ENCODE measurements at places on chromosomes 3 and 15.

GRCh38 chr3:115635406-115635805, 12.1 kb downstream of the GAP43 start:
- DNase-seq: no peak

DNA sequence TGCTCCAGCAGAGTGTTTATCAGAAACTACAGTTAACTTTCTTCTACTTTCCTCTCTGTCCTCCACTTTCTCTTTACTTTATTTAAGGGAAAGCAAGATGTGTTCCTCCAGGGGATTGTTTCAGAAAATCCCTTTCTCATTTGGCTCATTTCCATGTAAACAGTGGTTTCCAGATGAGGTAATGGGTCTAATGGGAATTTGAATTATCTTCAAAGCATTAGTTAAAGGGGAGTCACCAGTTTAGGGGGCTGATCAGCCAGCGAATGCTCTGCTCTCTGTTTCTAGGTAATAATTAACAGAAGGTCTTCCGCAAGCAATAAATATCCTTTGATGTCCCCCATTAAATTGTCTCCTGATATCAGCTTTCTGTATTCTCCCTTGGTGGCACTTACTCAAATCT, 30.4 kb upstream of the ZNF639 start:
- DNase-seq: no peak

GRCh38 chr3:117632191-117632590, 922.6 kb downstream of the TUSC7 start:
- no peak for DNase-seq

DNA sequence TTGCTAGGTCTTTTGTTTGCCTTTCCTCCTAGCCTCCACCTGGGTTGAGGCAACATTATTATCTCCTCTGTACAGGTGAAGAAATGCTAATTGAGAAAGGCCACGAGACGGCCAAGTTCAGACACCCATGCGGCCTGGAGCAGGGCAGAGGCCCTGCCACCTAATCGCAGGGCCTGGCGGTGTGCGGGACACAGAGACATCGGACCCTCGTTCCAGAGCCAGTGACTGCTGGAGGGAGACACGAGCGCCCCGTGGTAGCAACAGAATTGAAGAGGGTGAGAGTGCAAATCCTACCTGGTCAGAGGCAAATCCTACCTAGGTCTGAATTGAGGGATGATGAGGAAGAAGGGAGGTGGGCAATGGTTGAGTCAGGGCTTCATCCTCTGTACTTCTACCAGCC, 113.8 kb upstream of the MEF2A start:
- DNase-seq: no peak

GRCh38 chr3:3503411-3503810, 295.8 kb upstream of the LRRN1 start:
- no peak for DNase-seq

DNA sequence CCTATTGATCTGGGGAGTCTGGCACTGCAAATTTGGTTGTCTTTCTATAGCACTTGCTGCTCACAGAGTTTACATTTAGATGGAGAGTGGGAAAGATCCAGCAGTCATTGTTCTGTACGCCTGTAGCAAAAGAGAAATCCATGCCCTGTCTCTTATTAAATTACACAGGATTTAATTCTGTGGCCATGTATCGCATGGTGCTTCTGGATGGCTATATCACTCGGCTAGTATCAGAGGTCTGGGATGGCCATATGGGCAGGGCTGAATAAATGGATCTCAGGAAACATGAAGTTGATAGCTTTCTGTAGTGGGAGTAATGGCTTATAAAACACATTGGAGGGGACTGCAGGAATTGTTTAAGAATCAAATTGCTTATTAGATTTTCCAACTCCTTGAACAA, 325.8 kb upstream of the DPH6 start:
- no peak for DNase-seq

DNA sequence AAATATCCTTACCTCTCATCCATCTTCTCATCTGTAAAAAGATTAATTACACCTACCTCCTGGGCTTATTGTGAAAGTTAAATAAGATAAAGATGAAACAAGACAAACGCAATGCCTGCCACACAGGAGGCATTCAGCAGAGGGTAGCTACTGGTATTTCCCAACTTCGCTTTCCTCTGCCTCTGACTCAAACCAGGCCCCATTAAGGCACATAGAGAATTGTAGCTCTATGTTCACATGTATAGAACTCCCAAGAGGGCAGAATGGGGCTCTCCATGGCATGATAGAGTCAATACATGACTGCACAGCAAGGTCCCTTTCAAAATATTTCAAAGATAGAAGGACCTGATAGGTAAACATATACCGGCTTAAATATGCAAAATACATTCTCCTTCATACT, 1.4 kb downstream of the LYSMD2 start:
- no peak for DNase-seq

DNA sequence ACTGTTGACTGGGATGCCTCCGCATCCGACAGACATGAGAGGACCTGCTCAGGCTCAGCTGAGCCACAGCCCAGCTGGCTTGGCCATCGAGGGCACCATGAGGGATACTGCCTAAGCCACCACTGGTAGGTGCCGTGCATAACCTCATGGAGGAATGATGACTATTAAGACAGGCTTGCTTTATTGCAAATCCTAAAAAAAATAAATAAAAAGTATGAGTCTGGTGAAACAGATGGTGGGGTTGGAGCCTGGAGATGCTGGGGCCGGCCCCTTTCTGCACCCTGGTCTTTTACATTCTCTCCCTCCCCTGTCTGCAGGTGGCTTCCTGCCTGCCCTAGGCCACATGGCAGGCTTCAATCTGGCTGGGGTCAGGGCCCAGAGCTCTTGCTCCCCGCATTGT, 24.0 kb upstream of the RAD18 start:
- no peak for DNase-seq

DNA sequence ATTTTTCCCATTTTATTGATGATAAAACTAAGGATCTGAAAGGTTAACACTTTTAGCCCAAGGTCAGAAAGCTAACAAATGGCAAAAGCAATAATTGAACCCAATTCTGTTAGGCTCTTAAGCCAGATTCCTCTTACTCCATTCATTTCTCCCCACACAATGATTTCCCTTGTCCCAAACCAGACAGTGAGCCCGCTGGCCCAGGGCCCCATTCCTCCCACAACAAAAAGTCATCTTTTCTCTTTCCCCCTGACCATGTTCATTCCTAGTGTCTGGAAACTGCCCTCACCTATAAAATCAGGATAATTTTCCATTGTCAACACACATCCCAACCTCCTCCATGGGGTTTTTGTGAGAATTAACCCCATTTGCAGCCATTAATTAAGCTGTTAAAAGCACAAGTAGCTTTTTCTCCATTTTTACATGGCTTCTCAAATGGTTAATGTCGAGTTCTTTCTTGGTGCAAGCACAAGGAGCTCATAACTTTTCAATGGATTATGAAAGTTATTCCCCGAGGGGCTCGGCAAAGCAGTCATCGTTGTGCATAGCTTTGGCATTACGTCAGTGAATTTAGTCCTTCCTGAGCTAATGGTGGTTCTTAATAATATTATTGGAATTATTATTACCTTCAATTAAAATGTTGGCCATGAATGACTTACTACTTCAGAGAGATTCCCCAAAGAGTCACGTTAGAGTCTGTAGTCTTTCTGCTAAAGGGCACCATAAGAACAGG, 151.0 kb upstream of the WNT5A start:
- DNase-seq: no peak

All from WTC11 (cell line).